ENCODE measurements at places on chromosomes 1 and 21.

GRCh38 chr1:185734929-185735700, 924 bp downstream of the HMCN1 start:
- no peak for DNase-seq

DNA sequence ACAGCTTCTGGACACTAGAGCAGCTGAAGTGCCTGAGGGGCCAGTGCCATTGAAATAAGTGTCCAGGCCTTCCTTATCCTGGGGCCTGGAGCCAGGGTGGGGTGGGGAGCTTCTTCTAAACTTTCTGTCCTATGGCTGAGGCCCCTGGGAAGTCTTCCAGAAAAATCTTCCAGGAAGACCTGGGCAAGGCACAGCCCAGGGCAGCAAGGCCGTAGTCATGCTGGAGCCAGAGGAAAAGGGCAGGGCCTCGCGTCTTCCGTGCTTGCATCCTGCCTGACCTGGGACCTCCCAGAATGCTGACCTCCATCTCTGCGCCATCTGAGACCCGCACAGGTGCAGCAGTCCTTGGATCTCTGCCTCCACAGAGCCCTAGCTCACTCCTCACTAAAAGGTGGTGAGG, 96.7 kb upstream of the SLC44A3 start:
- DNase-seq = no peak

- DNase-seq = no peak
Measured at GRCh38 chr1:11680270-11681070, 478 bp downstream of the MAD2L2 start.

DNA sequence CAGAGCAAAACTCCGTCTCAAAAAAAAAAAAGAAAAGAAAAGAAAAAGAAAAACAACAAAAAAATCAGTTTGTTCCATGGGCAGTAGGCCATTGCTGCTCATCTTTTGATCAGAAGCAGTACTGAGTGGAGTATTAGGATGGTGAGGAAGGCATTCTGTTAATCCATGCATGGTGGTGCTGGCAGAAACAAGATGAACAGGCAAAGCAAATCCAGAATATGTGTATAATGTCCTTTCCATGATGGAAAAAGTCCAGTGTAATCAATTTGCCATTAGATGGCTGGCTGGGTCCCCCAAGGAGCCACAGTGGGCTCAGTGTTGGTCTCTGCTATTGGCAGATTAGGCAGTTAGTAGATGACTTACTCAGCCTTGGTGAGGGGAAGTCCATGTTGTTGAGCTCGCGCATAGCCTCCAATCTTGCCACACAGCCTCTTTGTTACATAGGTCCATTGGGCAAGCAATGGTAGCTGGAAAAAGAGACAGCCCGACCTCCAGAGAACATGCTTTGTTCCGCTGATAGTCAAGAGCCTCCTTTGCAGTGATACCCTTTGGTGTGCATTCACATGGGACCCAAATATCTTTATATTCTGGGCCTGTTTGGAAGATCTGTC, 23.3 kb downstream of the H3-3A start:
- DNase-seq = no peak

DNA sequence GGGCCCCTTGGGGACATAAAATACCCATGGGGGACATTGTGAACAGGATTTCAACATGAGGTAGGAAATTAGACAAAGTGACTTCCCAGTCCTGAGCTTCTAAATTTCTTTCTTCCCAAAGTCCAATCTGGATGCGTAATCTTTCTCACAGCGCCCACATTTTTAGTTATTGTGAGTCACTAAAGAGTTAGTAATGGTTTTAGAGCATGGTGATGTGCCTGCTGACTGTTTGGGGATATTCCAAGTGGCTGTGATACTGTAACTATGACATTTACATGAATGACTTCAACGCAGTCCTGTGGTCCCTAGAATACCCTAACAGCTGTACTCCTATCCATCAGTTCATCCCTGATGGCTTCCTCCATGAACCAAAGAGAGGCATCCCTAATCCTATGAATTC, 224.0 kb upstream of the COA6 start:
- DNase-seq = no peak

DNA sequence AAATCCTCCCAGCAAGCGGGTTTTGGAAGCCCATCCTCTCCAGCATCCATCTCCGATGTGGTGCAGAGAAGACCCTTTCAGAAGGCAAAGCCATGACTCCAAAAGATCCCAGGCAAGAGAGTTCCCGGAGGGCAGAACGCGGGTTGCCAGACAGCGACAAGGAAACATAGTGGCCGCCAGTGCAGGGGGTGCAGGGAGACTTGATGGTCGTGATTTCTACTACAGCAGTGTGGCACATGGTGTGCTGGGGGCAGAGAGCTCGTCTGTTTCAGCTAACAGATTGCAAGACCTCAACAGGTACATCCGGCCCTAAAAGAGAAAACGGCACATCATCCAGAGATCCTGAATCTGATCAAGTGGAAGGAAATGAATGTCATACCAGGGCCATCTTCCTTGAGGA, 74.3 kb downstream of the HLCS start:
- no peak for DNase-seq

DNA sequence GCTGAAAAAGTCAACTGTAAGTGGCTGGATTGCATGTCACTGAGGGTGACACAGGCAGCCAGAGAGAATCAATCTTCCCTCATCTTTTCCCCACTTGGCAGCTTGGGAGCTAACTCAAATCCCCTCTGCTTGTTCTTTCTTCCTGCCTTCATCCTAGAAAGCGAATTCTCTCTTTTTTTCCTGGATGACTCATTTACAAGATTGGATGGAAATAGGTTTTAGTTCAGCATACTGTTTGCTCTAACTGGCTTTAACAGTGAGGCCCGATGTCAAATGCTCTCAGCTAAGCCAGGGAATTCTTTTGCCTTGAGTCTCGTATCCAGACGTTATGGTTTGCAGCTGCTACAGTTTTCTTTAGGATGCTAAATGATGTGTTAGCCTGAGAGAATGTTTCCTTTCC, 72.7 kb downstream of the HUNK start:
- peak; percentile 59 for DNase-seq

DNA sequence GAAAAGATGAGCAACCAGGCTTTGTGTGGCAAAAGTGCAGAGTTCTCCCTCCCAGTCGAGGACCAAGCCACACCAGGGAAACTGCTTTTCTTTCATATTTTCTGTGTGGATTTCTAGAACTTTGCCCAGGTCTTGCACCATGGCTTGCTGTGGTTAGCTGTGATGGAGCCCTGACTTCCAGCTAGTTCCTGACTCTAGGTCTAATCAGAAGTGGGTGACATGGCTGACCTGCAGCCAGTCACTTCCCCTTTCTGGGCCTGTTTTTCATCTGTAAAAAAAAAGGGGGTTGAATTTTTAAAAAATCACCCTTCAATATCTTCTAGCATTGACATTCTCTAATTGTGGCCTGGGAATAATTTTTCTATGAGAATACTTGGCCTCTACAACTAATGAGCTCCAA, 491.2 kb upstream of the USP24 start:
- DNase-seq = no peak

- DNase-seq = no peak
Measured at GRCh38 chr1:227311389-227312001, 6.8 kb downstream of the CDC42BPA start.

- no peak for DNase-seq
Measured at GRCh38 chr21:15343066-15343465, 278.3 kb upstream of the NRIP1 start.

DNA sequence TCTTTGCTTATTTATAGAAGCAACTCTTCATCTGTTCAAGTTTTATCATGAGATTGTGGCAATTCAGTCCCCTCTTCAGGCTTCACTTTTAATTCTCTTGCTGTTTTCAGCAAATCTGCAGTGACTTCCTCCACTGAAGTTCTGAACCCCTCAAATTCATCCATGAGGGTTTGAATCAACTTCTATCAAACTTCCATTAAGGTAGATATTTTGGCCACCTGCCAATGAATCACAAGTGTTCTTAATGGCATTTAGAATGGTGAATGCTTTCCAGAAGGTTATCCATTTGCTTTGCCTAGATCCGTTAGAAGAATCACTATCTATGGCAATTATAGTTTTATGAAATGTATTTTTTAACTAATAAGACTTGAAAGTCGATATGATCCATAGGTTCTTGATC, 946.7 kb upstream of the B3GALT2 start:
- DNase-seq = no peak

- no peak for DNase-seq
Measured at GRCh38 chr1:48228156-48228555, 5.6 kb downstream of the SLC5A9 start.

- DNase-seq = no peak
Measured at GRCh38 chr1:246893191-246893939, 38.4 kb downstream of the AHCTF1 start.

- no peak for DNase-seq
Measured at GRCh38 chr1:226281058-226281457, 27.9 kb downstream of the LIN9 start.

DNA sequence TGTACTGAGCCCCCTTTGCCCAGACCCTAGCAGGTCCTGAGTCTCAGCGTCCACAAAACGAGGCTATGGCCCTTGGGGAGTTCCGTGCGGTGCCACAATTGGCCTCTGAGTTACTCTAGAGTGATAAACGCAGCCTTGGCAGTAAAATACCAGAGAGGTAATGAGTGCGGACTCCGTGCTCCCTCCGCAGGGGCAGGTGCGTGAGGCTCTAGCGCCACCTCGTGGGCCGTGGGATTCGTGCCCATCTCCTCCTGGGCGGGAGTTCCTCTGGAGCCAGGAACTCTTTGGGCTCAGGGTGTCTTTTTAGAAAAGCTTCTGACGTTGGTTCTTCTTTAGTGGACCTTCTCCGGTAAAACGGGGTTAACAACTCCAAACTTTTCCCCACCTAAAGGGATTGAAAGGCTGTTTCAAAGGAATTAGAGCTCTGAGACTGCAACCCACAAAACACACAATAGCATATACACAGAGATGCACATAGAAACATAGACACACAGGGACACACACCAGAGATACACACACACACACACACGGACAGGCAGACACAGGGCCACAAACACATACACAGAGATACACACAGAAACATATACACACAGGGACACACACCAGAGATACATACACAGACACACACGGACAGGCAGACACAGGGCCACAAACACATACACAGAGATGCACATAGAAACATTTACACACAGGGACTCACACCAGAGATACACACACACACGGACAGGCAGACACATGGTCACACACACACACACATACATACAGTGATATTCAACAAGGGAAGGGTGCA, 99.4 kb downstream of the KCNJ15 start:
- peak; percentile 35 for DNase-seq

DNA sequence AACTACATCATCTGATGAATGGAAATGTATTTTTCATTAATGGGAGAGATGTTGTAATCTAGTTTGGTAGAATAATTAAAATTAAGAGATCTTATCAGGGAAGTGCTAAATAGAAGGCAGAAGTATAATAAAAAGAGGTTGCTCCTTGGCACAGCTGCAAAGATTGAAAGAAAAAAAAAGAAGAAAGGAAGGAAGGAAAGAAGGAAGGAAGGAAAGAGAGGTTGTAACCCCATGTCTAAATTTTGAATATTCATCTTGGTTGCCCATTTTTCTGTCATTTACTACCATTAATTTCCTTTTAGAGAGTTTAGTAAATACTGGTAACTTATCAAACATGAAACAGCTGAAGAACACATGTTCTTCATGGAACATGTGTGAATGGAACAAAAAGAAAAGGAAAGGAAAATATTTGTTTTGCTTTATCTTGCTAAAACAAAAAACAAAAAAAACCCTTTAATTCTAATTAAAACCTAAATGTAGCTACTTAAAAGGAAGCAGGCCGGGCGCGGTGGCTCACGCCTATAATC, 10.5 kb upstream of the MDM4 start:
- no peak for DNase-seq

GRCh38 chr21:45283035-45283610, 4.6 kb downstream of the POFUT2 start:
- no peak for DNase-seq

GRCh38 chr1:6183520-6183989, 3.4 kb upstream of the CHD5 start:
- DNase-seq = no peak

GRCh38 chr1:228977307-228977706, 242.0 kb downstream of the RHOU start:
- no peak for DNase-seq

GRCh38 chr21:38619992-38620479, 121.8 kb upstream of the ERG start:
- DNase-seq = peak; percentile 52

DNA sequence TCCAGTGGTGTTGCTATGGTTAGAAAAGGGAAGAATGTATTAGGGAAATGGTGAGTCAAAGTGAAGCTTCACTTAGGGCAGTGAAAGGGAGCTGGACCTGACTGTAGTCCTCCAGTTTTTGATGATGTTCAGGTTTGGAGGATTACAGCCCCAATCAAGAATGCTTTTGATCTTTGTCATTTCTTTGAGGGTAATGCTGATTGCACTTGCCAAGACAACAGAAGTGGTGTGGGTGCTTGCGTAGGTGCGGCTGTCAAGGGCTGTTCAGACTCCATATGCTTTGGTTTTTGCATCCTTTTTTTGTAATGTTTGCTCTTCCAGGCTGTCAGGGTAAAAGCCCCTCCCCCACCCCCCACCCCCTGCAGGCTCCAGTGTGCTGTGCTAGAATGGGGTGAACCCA, 38.9 kb downstream of the HHAT start:
- DNase-seq = no peak

DNA sequence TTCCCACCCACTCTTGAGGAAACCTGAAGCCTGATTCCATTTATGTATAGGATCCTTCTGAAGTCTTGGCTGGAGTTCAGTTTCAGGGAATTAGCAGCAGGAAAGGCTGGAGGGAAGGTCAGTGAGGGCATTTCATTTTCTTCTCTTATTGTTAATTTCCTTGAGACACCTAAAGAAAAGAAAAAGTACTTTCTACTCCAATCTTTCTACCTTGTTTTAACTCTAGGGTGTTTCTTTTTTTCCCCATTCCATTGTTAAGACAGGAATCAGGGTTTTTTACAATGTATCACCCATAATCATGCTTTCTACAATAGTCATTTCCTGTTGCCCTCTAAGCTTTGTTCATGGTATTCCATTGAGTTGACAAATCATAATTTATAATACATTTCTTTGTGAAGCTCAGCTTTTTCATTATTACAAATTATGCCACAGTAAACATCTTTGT, 27.4 kb downstream of the SNRPE start:
- no peak for DNase-seq

- no peak for DNase-seq
Measured at GRCh38 chr1:204947338-204947737, 76.7 kb downstream of the NFASC start.

- DNase-seq = no peak
Measured at GRCh38 chr1:116433275-116434257, 60.5 kb downstream of the ATP1A1 start.

- no peak for DNase-seq
Measured at GRCh38 chr21:34986561-34987500, 62.3 kb downstream of the RUNX1 start.

GRCh38 chr1:91763252-91763651, 122.7 kb downstream of the TGFBR3 start:
- DNase-seq = no peak

GRCh38 chr1:108780937-108781574, 34.6 kb downstream of the STXBP3 start:
- DNase-seq = no peak

GRCh38 chr21:16900685-16901084, 612.2 kb upstream of the CXADR start:
- DNase-seq = no peak

All from fibroblast of the conjunctiva (primary cell).